Type B pancreatic cell (in vitro differentiated cells): ENCODE measurements at places on chromosomes 3 and 15. TPM values are rescaled to one million over a fixed set of nuclear protein-coding genes. Genes with fewer than 3 reads are reported as not detected.

The NRROS gene
- total RNA-seq = 0.50 and 0.68 TPM in 2 replicates

The KLHL40 gene
- total RNA-seq = 0.12 TPM in 1 of 2 replicates, not detected in the other

The SCN11A gene
- 0.21 and 1.4 TPM in 2 replicates for total RNA-seq

GRCh38 chr15:36291501-36291900 is 287.9 kb upstream of the CDIN1 start:
- no peak for DNase-seq

DNA sequence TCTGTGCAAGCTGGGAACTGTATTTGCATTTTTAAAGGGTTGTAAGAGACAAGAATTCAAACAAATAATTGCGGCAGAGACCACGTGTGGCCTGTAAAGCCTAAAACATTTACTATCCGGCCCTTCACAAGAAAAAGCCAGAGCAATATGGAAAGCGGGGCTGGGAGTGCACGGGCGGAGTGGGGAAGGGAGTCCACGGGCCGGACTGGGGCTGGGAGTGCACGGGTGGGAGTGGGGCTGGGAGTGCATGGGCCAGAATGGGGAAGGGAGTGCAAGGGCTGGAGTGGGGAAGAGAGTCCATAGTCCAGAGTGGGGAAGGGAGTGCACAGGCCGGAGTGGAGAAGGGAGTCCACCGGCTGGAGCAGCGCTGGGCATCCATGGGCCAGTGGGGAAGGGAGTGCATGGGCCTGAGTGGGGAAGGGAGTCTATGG is 41.2 kb downstream of the KLF15 start:
- peak; percentile 57 for DNase-seq

DNA sequence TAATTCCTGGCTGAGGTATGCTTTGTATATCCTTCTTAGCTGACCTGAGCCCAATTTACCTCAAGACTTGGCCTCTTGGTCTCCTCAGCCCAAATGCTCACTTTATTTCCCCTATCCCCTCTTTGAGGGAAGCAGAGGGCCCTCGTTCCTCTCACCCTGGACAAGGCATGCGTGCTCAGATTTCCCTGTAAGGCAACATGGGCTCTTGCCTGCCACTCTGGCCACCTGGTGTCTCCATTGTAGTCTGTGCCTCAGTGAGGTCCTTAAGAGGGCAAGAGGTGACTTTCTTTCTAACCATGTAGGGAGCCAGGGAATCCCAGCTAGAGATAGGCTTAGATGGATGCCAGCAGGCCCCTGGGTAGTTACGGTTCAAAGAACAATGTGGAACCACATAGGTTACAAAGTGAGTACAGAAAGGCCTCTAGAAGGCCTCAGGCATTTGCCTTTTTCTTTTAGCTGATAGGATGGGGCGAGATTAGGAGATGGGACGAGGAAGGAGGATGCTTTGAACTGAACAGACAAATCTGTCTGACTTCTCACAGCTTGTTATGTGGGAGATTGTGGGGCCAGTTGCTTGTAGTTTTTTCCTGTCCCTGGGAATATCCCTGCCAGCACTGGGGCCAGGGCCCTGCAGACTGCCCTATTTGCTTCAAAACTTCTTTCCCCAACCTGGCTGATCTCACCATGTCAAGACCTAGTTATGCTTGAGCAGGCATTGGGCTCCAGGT is 1.1 kb upstream of the INTS14 start:
- DNase-seq = no peak

DNA sequence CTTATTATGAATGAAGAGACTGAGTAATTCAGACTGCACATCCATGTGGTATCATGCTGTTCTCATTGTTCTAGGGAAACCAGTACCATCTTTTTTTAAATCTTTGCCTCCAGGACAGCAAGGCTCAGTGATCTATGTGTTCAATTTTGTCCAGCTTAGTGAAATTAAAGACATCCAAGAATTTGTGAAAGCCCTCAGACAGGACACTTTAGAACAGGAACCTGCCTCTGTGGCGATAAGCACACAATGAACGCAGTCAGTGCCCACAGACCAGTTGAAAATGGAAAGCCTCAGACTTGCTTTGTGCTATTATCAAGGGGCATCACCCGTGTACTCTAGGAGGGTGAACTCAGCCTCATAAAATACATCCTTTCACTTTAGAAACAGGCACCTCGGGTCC is 20.1 kb downstream of the EID1 start:
- DNase-seq = no peak
